ENCODE measurements at places on chromosomes 16 and 17.

DNA sequence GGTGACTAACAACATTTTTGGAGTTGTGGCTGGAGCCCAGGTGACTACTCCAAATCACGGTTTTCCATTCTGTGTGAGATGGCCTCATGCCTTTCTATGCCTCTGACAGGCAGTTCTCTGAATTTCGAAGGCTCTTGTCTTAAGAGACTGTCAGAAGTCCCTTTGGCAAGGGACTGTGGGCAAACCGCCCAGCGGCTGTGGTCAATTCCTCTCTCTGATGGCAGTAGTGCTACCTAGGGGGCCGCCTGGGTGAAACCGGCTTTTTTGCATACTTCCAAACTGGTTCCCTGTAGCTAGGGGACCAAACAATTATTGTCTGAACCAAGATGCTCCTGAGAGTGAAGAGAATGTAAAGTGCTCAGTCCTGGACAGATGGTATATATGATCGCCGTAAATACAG lies 86.3 kb downstream of the SDR42E1 start:
- no peak for DNase-seq

GRCh38 chr17:68867759-68868516 lies 87.3 kb downstream of the ABCA8 start:
- no peak for DNase-seq

DNA sequence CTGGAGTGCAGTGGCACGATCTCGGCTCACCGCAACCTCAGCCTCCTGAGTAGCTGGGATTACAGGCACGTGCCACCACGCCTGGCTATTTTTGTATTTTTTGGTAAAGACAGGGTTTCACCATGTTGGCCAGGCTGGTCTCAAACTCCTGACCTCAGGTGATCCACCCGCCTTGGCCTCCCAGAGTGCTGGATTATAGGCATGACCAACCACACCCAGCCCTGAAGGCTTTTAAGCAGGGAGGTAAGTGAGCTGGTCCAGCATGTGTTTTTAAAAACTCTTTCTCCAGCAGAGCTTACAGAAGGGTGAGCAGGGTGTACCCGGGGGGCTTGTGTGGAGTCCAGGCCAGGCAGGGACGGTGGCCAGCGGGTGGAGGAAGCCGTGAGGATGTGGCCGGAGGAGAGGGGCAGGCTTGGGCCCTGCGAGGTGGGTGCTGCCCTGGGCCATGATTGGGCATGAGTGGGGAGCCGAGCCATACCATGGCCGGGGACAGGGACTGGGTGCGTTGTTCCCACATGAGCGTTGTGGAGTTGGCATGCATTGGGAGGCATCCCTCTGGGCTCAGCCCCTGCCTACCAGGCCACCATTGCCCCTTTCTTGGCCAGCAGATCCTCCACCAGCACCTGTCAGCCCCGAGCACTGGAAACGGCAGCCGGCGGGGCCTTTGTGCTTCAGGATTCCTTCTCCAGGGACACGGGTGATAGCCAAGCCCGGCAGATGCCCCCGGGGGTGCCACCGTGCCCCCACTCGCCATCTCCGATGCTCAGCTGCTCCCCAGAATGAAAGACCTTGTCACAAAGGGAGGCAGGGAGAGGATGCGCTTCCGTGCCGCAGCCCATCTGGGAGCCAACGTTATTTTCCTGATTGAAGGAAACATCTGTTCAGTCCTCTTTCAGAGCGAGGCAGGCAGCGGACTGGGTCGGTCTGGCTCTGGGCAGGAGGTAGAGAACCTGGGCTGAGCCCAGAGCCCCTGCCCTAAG lies 64.5 kb downstream of the RAI1 start:
- no peak for DNase-seq

- no peak for DNase-seq
Measured at GRCh38 chr16:31344712-31345111, 10.3 kb upstream of the ITGAX start.

DNA sequence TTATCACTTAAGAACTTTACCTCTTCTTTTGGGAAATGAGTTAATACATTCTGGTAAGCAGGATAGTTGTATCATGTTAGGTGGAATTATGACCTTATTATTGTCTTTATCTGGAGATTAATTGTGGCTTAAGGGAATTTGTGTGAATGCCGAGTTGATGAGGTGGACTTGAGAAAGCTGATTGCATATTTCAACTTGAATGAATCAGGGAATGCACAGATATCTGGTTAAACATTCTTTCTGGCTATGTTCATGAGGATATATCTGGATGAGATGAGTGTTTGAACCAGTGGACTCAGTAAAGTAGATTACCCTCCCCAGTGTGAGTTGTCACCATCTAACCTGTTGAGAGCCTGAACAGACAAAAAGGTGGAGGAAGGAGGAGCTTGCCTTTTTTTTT lies 326.1 kb upstream of the GOT2 start:
- no peak for DNase-seq

- DNase-seq = no peak
Measured at GRCh38 chr17:2064980-2065785, 10.3 kb downstream of the HIC1 start.

GRCh38 chr17:50608700-50609379 lies 25.8 kb upstream of the ABCC3 start:
- no peak for DNase-seq

DNA sequence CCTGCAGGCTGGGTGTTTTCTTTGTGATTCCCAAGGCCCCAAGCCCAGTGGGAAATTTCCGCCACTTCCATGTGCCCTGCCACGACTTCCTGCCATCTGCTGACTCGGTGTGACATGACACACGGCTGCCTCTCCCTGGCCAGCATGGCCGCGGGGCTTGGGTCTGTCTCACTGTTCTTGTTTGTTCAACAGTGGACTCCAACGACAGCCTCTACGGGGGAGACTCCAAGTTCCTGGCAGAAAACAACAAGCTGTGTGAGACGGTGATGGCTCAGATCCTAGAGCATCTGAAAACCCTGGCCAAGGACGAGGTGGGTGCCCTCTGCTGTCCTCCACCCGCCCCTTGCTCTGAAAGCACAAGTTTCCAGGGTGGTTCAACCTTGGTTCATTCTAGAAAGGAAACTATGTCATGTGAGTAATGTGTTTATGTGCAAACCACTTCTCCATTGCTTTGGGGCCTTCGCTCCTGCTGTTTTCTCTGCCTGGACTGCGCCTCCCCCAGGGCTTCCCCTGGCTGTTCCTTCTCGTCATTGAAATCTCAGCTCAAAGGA lies 26.8 kb downstream of the KNOP1 start:
- no peak for DNase-seq

DNA sequence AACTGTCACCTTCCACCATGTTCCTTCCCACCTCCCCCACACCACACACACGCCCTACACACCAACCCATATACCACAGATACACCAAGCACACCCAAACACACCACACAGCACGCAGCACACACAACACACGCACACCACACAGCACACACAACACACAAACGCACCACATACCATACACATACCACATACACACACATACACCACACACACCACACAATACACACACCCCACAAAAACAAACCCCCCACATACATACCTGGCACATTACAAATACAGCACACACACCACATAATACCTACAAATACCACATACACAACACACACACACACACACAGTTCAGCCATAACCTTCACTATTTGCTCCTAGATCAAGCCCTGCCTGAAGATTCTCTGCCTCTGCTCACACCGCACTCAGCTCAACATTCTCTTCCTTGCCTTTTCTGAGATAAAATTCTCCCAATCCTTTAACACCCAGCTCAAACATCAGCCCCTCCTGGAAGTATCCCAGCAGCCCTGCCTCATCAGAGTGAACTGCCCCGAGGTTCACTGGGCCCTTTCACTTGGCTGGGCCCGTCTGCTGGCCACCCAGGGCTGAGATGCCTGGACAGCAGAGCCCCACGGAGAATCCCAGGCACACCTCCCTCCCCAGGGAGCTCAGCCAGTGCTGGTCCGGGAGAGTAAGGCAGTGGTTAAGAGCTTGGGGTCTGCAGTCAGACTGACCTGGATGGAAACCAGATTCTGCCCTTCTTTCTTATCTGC lies 31.9 kb upstream of the CPNE2 start:
- DNase-seq = no peak

- no peak for DNase-seq
Measured at GRCh38 chr16:66372898-66373155, 6.3 kb downstream of the CDH5 start.

DNA sequence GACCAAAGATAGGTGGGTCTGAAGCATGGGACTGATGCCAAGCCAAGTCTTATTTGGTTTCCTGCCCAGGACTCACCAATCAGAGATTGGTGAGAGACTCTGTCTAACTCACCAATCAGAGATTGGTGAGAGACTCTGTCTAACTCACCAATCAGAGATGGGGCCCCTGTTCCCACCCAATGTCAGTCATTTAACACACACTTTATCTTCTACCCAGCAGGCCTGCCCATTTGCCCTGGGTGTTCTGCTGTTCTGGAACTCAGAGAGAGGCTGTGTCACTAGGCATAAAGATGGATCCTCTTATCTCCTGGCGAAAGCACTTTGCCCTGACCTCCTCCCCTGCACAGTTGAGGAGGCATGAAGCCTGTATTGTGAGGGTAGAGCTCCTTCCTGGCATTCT lies 5.4 kb upstream of the RHOT1 start:
- no peak for DNase-seq

DNA sequence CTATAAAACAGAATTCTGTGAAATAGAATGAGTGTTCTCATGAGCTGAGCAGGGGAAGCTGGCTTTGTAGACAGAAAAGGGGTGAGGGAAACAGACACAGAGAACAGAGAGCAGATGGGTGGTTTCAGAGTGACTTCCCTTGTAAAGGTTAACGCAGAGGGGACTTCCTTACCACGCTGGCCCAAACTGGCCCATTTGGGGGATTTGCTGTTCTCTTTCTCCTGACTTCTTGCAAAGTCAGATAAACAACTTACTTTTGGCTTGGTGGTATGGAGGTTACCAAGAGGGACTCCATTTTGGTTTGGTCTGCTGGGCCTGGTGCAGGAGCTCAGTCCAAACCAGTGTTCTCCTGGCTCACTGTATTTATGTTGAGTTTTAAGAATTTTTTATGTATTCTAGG lies 48.4 kb downstream of the SEC14L1 start:
- DNase-seq = peak; percentile 6

DNA sequence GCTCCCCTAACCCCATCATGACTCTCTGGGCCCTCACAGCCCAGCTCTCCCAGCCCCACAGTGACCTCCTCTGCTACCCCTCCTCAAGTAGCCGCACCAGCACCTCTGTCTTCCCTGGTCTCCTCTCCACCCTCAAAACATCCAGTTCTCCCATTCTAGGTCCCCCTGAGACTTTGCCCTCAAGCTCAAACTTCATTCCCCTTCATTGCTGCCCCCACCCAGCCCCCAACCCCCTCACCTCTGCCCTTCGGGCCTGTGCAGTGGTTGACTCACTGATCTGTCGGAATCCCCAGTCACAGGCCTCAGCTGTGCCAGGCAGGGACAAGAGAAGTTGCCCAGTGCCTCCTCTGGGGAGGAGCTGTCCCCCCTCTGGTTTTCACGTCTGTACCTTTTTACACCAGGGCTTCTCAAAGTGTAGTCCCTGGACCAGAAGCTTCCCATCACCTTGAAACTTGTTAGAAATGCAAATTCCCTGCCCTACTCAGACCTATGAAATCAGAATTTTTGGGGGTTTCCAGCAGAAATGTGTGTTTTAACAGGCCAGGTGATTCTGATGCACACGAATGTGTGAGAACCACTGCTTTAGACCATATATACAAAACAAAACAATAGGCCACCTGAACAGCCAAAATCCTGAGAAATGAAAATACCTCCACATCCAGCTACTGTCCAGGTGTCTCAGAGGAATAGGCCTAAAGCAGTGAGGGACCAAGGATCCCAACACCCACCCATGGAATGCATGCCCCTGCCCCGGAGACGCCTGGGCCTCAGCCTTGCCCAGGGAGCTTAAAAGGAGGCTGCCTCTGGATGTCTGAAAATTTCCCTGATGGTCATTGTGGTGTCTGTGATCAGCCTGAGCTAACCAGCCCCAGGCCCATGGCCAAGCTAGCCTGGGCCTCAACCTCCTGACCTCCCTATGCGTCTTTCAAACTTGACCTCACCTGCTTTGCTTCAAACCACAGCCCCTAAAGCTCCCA lies 853 bp upstream of the DOK4 start:
- DNase-seq = no peak

DNA sequence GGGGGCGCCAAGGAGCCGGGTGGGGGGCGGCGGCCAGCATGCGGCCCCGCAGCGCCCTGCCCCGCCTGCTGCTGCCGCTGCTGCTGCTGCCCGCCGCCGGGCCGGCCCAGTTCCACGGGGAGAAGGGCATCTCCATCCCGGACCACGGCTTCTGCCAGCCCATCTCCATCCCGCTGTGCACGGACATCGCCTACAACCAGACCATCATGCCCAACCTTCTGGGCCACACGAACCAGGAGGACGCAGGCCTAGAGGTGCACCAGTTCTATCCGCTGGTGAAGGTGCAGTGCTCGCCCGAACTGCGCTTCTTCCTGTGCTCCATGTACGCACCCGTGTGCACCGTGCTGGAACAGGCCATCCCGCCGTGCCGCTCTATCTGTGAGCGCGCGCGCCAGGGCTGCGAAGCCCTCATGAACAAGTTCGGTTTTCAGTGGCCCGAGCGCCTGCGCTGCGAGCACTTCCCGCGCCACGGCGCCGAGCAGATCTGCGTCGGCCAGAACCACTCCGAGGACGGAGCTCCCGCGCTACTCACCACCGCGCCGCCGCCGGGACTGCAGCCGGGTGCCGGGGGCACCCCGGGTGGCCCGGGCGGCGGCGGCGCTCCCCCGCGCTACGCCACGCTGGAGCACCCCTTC lies 484 bp downstream of the FZD2 start:
- no peak for DNase-seq

DNA sequence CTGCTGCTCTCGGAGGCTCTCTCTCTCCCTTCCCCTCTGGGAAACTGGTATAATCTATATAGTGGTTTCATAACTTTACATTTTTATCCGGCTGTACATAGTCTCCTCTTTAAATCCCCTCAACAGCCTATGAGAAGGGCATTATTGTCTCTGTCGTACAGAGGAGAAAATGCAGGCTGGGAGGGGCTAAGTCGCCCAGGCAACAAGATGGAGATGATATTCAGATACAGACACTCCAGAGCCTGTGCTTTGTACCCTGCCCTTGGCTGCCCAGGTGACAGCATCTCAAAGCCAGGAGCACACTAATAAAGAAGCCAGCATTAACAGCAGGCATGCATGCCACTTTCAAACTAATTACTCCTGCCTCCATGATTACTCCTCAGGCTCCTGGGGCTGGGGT lies 4.7 kb upstream of the EIF1 start:
- DNase-seq = no peak

GRCh38 chr17:7179317-7180254 lies at the start of gene ASGR1:
Gene ASGR1, minus strand, starts transcription at chr17:7179370. Its CDS starts 807 bp downstream, at chr17:7178563.
- no peak for DNase-seq

- no peak for DNase-seq
Measured at GRCh38 chr17:55437159-55437605, 15.5 kb upstream of the MMD start.

DNA sequence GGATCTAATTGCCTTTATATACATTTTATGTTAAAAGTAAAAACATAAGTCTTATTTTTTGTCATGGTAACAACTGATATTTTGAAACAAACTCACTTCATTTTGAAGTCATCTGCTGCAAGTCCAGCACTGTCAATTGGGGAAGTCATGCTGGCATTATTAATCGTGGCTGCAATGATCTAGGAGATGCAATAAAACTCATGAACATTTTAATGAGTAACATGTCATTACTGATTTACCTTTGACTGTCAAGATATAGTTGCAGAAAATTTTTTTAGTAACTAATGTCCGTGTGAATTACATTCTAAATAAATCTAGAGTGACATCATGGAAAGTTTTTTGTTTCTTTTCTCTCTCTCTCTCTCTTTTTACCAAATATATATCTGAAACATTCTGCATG lies 17.3 kb upstream of the KRT24 start:
- no peak for DNase-seq
